Transverse colon (tissue), 4 donors: ENCODE measurements at places on chromosomes 7 and 10. TPM values are rescaled to one million over a fixed set of nuclear protein-coding genes. Genes with fewer than 3 reads are reported as not detected.

Gene ATP5MK
- total RNA-seq, result 13.7 TPM

Gene WAPL
- total RNA-seq, result 71.4 TPM

Gene AGAP4
- total RNA-seq, result 24.3 TPM

Gene STEAP1B
- 0.64 TPM for total RNA-seq

Gene TRIM74
- total RNA-seq, result not detected

DNA sequence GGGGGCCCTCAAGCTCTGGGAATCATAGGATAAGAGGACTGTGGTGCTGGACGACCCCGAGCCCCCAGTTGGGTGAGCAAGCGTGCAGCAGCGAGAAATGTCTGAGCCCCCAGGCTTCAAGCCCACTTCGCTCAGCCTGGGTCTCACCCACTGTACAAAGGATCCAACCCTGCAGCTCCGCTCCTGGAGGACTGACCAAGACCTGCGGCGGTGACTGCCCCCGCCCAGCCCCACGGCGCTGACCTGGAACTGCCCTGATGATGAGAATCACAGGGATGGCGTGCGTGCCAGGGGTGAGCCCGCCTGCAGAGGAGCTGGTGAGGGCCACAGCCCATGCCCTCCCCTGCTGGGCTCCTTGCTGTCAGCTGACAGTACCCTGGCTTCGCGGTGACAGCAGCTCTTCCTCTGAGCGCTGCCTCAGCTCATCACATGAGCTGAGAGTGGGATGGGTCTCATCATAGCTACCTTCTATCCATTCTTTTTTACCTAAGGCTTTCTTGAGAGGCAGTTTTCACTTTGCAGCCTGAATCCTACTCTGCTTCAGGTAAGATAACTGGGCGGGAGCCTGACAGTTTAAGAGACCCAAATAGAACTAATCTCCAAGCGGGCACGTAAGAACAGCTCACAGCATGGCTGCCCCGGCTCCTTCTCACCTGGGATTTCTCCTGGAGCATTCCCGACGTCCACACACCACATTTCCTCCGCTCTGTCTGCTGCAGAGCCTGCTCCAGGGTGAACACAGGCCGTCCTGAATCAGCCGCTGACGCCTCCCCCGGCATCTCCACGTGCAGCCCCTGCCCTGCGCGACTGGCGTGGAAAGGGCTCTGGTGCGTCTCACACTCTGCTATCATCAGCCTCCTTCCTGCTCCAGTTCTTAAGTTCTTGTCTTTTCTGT lies 329.9 kb downstream of the PTPRN2 start:
- no peaks in the 10 kb centered on the region for H3K4me1 ChIP-seq
- no peak for DNase-seq
- H3K27ac ChIP-seq, result no peak overlapping the region
- H3K4me3 ChIP-seq, result no peak overlapping the region
- no peaks in the 10 kb centered on the region for H3K36me3 ChIP-seq
